A673 (cell line): ENCODE measurements at places on chromosomes 3 and 15.

GRCh38 chr3:129747136-129747535, 140.7 kb upstream of the PLXND1 start:
- no peak for DNase-seq

DNA sequence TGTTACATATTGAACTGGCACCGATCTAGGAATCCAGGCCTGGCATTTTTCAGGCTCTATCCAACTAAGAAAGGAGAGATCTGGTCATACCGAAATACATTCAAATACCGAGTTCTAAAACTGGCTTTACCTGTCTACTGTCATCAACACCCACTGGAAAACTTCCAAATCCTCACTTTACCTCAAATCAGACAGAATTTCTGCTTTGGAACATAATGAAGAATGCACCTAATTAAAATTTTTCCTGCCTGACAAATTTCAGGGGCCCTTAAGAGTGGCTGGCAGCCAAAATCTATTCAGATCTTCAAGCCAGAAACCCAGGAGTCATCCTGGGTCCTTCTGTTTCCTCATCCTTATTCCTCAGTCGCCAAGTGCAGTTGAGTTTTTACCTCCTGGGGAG, 198.6 kb upstream of the FEZF2 start:
- no peak for DNase-seq

GRCh38 chr3:73432023-73432705, 192.6 kb downstream of the PDZRN3 start:
- peak; percentile 48 for DNase-seq

DNA sequence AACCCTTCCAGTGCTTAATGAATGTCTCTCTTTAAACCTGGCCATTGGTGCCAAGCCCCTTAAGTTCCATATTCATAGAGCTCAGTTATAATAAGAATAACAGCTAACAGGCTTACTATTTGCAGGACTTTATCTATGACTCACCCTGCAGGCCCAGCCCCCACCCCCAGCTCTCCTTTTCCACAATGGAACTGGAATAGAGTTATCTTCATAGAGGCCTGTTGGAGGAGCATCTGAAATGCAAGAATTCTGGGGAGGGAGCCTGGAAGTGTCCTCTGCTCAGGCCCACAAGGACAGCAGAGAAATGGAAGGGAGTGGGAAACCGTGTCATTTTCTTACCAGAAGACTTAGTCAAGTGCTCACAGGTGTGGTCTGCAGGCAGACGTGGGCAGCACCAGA, 52.8 kb downstream of the SEMA5B start:
- peak; percentile 44 for DNase-seq

DNA sequence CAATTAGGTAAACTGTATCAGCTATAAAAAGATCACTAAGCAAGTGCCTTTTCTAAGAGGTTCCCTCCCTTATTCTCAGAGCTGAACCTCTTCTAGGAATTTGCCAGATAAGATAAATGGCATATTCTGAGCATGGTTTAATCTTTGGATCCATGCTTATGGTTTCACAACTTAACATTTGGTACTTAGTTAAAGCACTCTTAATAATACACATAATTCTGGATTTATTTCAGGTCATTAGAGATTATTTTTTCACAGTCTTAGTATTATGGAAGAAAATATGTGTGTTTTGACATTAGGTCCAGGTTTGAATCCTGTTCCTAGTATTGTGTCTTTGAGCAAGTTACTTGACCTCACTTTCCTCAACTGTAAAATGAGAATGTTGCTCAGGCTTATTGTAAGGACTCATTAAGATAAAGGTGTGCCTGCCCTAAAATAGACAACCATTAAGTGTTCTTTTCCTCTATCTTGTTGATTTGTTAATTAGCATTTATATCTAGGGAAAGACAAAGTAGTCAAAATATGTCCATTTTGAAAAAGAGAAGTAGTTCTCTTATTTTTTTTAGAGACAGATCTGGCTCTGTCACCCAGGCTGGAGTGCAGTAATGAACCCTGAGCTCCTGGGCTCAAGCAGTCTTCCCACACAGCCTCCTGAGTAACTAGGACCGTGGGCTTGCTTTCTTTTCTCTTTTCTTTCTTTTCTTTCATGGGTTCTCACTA, 43.4 kb downstream of the TSC22D2 start:
- DNase-seq, result no peak

DNA sequence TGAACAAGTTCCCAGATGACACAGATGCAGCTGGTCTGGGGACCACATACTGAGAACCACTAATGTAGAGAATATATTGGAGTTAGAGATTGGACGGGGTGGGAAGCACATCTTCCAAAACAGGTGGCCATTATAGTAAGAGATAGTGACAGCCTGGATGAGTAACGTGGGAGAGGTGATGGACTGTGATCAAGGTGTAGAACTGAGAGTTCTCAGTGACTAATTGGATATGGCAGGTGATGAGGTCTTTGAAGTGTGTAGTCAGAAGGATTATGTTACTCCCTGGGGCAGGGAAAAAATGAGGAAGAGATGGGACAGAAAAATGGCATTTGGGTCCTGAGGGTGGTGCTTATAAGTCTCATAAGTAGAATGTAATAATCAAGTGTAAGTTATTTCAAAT, 66.6 kb downstream of the KCNMB2 start:
- DNase-seq, result no peak

GRCh38 chr15:69393831-69394491, 20.2 kb upstream of the KIF23 start:
- no peak for DNase-seq

DNA sequence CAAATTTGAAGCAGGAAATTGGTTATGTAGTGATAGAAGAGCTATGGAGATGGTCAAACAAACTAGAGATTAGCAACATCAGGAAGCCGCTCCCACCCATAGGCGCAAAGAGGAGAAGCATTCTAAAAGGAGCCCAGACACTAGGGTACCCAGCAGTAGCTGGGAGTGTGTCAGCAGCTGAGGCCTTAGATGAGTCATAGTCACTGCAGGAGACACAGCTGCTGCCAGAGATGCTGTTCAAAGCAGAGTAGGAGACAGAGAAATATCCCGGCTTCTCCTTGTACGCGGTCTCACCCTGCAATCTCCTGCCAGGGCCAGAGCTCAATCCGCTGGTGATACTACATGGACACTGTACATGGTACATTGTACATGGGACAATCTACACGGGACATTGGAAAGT, 61.9 kb downstream of the VGLL3 start:
- no peak for DNase-seq

DNA sequence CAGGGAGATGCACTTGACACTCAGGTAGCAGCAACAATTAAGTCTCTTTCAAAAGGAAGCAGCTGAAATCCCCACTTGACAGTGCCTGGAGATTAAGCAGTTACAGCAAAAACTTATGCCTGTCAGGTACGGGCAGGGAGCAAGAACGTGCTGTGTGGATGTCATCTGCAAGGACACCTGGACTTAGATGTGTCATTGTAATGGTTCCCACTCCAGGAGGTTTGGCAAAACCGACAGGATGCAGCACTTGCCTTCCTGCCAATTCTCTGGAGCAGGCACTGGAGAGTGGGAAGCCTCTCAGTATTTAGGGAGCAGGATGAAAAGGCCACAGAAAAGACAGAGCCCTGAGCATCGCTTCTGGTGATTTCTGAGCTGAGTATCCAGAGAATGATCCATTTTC, 292.4 kb downstream of the PDCD6IP start:
- no peak for DNase-seq

DNA sequence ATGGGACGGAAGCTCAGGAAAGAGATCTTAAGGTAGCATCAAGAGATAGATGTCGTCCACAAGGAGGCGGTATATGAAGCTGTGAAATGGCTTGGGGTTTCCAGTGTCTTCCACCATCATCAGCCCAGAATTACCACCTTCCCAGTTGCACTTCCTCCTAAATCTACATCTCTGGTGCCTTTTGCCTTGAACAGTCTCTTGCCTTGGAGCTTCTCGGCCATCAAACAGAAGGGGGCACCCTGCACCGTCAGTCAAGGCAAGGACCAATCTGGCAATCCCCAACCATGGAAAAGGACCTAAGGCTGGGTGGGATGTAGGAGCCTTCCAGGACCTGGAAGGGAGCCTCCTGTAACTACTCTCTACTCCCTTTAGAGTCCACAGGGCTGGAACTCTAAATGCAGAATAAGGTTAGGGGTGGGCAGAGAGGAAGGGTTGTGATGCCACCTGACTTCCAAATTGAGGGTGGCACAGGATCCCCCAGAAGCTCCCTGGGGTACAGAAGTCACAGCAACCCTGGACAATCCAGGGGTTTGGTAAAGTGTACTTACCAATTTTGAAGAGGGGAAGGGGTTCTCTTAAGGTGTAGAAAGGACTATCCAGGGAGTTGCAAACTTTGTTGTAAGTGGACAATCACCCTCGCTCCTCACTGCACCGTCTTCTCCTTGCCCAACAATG, 1.0 kb upstream of the RYR3 start:
- DNase-seq, result peak; percentile 14
